ENCODE measurements at places on chromosomes 11 and 22. TPM values are rescaled to one million over a fixed set of nuclear protein-coding genes. Genes with fewer than 3 reads are reported as not detected.

DNA sequence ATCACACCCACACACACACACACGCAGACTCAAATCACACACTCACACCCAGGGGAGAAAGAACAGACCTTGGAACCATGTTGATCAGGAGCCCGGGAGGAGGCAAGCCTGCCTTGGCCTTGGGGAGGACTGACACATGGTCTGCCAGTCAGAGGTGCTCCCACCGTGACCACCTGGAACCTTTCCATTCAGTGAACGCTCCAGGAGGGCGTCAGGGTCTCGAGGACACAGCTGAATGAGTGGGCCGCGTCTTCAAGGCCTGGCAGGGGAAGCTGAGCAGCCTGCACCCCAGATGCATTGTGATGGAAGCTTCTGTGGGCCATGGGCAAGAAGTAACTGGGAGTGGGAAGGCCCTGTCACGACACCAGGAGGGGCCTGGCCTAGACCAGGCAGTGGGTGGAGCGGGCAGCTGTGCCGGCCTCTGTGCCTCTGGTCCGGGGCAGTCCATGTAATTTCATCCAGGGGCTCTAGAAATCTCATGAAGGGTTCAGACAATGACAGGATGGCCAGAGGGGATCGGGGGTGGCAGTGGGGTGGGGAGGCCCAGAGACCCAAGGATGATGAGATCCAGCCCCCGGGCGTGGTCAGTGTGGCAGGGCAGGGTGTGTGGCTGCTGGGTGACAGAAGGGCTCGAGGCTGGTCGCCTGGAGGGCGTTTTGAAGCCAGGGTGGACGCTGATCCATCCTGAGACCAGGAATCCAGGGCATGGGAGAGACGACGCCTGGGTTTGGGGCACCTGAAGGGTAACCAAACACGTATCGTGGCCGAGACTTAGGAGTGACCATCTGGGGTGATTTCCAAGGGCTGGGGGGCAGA lies 53.7 kb downstream of the IGF2 start:
- no peak for DNase-seq

DNA sequence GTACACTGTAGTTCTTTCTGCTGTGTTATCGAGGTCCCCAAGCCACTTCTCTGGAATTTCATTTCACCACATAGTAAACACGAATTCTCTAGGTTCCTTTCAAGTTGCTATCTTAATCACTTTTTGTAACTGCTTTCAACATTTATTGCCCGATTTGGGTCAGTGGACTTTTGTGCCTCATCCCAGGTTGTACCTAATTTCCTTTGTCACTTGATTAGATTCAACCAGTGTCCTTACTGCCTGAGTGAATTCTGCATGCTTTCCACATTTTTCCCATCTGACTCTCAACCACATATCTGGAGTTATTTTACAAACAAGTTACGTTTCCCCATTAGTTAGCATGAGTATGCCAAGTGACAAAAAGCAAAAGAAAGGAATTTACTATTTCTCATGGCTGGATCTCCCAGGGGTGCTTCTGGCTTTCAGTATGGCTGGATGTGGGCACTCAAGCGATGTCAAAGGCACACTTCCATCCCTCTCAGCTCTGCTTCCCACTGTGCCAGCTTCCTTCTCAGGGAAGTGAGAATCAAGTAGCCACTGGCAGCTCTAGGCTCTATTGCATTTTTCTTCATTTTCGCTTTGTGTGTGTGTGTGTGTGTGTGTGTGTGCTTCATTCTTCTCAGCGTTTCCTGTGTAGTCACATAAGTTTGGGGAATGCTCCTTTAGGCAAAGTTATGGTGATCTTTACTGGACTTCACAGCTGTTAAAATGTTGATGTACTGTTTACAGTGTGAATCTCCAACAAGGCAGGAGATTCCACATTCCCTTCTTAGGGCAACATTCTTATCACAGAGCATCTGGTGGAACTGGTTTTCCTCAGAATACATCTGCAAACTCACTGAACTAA lies 128.9 kb downstream of the DBX1 start:
- DNase-seq: no peak

DNA sequence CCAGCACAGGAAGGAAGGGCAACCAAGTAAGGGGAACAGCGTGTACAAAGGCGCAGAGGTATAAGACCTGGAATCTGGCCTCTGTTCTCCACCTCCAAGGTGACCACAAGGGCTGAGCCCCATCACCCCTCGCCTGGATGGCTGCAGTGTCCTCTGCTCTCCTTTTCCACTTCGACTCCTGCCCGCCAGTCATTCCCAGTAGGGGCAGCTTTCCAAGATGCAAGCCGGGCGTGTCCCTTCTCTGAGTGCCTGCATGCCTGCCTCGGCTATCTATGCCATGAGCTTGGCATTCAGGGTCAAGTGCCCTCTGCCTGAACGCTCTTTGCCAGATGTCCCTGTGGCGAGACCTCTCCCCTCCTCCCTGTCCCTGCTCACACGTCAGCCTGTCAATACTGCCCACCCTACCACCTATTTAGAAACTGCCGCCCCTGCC lies 17.0 kb downstream of the FADS3 start:
- no peak for DNase-seq

DNA sequence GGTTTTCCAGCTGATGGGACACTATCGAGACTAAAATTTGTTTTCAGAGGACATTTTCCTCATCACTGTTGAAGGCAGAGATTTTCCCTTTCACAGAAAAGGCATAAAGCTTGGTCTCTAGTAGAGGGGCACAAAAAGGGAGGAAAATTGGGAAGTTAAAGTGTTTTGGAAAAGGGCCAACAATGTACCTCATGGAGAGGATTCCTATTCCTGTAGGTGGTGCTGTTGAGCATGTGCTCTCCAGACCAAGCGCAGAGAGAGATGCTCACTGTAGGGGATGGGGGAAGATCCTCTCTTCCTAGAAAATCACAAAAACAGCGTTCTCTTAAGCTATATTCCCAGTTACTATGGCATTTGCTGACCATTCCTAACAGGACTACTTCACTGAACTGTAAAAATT lies 44.9 kb downstream of the OR4C46 start:
- DNase-seq: no peak

GRCh38 chr11:117816846-117817367 lies 7.6 kb downstream of the FXYD2 start:
- DNase-seq: no peak

GRCh38 chr11:44261800-44262591 lies 47.9 kb downstream of the ALX4 start:
- DNase-seq: no peak

Gene C1QTNF4
- total RNA-seq: 7.0 TPM

Gene FAM227A
- total RNA-seq: 6.3 TPM

Gene DSCAML1
- 0.07 TPM for total RNA-seq

DNA sequence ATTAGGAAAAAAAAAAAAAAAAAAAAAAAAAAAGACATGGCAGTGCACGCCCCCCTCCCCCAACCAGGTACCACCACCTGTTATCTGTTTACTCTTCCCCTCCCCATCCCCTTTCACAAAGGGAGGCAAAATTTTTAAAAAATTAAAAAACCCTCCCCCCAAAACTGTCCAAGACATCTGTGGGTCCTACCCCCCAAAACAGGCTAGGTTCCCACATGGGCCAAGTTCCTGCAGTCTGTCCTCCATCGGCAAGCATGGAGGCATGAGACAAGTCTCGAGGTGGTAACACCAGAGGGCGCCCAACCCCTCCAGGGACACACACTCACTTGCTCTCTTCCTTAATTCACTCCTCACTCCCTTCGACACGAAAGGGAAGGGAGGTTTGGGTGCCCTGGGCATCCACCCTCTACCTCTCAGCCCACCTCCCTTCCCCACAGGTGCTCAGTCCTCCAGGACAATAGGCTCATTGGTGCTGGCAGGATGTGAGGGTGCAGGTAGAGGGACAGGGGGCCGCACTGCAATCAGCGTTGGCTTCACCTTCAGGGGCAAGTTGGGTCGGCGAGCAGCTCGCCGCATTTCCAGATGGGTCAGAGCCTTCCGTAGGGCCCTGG lies 2.2 kb upstream of the TUT1 start:
- peak; percentile 79 for DNase-seq

Gene NECTIN1
- total RNA-seq: 26.0 TPM

- no peak for DNase-seq
These were observed 12.9 kb downstream of the CRYBB2 start for GRCh38 chr22:25232301-25232700.

- no peak for DNase-seq
These were observed 21.1 kb upstream of the RAB1B start for GRCh38 chr11:66247295-66247694.

GRCh38 chr11:1926156-1927025 lies 6.9 kb downstream of the TNNT3 start:
- no peak for DNase-seq

Gene PELI3
- total RNA-seq: 7.7 TPM

- DNase-seq: no peak
These were observed 68.0 kb upstream of the OPCML start for GRCh38 chr11:133600306-133600705.

Gene BEST1
- 4.6 TPM for total RNA-seq

DNA sequence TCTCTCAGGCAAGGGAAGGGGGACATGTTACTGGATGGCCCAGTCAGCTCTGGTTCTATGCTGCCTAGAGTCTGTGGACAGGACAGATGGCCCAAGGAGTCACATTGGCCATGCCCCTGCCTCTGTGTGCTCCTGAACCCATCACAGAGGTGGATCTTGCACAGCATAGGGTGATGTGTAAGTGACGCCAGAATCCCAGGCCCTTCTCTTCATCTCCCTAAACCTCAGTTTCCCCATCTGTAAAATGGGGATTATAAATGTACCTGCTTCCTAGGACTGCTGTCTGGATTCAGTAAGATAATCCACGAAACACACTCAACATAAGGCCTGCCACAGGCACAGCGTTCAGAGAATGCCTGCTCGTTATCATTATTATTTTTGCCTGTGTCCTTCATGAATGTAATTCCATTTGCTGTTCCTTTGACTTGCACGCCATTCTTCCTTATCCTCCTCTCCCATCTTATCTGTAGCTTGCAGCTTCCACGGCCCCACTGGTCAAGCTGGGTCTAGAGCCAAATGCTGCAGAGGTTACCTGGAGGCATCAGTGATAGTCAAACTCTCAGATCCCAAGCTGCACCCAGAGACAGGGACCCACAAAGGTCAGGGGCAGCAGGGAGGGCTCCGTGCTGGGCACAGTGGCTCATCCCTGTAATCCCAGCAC lies 207.0 kb downstream of the MN1 start:
- no peak for DNase-seq

GRCh38 chr22:18082467-18082866 lies 4.7 kb downstream of the PEX26 start:
- no peak for DNase-seq

DNA sequence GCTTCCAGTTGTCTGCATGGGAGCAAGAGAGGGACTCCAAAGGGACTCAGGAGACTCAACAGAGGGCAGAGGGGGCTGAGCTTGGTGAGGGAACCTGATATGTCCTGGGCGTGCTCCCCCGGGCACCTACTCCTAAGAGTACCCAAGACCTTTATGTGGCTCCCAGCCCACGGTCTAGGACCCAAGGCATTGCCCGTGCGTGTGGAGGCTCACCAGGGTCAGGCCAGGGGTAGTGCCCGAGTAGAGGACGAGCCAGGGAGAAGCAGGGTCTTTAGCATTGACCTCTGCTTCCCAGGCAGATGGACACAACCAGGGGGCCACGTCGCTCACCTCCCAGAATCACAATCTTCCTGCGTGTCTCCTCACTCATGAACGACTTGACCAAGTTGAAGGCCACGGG lies 13.4 kb downstream of the SEC14L4 start:
- no peak for DNase-seq

GRCh38 chr11:124276081-124276480 lies 19.9 kb downstream of the OR8G5 start:
- no peak for DNase-seq

Gene MAPK12
- 88.5 TPM for total RNA-seq

DNA sequence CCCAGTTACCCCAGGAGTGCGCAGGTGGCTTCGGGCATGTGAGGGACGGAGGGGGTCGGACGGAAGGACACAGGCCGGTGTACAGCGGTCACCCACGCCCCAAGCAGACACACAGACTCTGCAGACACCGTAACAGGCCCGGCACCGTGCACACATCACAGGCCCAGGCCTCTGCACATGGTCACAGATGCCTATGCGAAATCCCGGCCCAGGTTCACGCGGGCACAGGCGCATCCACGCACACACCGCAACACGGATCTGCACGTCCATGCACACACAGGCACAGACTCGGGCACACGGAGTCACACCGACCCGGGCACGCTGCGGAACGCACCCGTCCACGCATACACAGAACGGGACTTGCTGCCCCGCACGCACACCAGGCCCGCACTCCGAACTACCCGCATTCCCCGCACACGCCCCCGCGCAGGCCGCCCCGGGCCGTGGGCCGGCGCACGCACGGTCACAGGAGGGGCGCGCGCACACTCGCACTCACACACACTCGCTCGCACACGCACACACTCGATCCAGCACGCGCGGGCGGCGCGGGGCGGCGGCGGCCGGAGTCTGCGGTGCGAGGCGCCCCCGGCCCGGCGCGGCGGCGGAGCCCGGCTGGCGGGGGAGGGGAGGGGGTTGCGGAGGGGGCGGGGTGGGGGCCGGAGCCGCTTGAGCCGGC lies at the start of gene MGAT3:
Gene MGAT3, plus strand, starts transcription at position 491 of the 676 bp plus-strand sequence. CDS start 30,336 bp downstream, outside the sequence.
- no peak for DNase-seq

DNA sequence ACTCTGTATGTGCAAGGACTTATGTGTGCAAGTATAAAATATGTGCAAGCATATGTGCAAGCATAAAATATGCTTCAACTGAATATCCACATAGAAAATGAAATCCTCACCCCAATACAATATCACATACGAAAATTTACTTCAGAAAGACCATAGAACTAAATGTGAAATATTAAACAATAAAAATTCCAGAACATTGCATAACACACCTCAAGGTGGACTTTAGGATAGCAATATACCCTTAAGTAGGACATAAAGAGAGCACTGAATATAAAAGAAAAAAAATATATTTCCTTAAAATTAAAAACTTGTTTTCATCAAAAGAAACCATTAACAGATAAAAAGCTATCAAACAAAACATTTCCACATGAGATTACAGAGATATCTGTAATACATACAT lies 67.8 kb downstream of the FCHSD2 start:
- DNase-seq: no peak

All from glutamatergic neuron (in vitro differentiated cells).